ENCODE measurements at places on chromosomes 5 and 9.

- no peak for DNase-seq
Measured at GRCh38 chr9:1917396-1917935, 97.7 kb upstream of the SMARCA2 start.

GRCh38 chr5:66843065-66843464, 246.9 kb downstream of the MAST4 start:
- DNase-seq, result no peak

DNA sequence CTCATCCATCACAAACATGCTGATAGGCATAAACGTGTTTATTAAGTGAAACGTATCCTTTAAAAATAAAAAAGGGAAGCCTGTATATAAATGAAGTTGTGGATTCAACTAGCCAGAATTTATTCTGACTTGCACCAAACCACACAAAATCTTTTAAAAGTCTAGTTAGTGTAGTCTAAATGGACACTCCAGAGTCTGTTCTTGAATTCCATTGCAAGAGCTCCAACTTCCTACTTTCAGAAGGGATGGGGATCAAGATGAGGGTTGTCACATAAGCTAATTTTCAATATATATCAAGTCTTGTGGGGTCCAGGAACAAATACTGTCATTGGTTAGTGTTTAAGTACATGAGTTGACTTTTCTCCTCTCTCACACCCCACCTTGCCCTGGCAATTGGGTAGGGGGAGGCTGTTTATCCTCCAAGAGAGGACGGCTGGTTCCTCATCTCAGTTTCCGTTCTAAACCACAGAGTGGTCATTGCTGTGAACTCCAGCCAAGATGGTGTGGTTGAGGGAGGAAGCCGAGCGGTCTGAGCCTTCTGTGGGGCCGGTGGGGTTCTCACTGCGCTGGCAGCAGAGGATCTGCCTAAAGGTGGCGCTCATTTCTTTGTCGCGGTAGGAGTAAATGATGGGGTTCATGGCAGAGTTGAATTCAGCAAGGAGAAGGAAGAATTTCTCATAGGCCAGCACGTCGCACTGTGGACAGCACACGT, 163.2 kb downstream of the LPAR1 start:
- no peak for DNase-seq

- DNase-seq, result no peak
Measured at GRCh38 chr5:82975812-82976211, 101.4 kb downstream of the TMEM167A start.

GRCh38 chr9:12817702-12818101, 42.9 kb downstream of the LURAP1L start:
- no peak for DNase-seq

DNA sequence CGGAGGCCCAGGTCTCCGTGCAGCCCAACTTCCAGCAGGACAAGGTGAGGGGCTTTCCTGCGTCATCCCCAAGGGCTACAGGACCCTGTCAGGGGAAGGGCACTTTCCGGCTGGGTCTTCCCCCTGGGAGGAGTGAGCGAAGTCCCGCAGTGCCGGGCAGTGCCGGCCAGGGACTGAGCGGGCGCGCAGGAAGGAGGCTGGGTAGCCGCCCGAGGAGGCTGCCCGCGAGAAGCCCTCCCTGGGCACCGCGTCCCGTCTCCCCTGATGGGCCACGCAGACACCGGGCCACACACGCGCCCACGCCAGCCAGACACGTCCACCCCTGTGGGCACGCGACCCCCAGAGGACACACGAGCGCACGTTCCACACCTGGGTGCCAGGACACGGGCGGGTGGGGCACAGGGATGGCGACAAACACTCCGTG, 357 bp downstream of the PTGDS start:
- DNase-seq, result no peak

DNA sequence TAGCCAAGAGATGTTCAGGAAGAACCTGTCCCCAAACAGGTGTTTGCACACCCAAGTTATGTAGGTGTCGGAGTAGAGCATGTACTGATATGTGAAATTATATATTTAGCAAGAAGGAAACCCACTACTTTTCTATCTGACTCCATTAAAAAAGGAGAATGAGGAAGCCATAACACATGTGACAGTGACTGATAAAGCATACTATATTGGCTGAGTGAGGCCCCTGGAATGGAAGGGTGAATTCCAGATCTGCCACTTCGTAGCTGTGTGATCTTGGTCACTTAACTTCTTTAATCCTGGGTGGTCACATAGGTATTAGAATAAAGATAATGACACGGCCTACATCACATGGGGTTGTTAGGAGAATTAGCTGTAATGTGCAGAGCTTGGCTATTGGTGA, 116.0 kb upstream of the MAN2A1 start:
- no peak for DNase-seq

All from stimulated activated CD8-positive, alpha-beta memory T cell treated with anti-CD3 and anti-CD28 coated beads, Interleukin-15, amount 100 ng/mL, for 24 hours (primary cell).